Activated naive CD4-positive, alpha-beta T cell (primary cell): ENCODE measurements at places on chromosomes 2 and 18.
A peak's percentile ranks its signal among the peaks of the same experiment; 100 is the strongest.

DNA sequence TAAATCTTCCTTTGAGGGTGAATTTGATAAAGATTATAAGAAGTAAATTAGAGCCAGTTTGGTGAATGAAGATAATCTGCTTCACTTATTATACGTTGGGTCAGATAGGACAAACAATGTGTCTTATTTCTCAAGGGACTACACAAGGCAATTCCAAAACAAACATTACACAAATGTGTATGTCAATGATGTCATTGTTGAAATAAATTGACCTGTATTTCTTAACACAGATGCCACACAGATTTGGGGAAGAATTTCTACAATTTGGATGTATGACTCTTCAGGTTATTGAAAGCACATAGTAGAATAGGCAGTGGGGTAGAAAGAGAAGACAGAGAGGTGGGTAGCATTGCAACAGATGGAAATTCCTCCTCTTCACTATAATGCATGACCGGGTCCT, 6.9 kb upstream of the CRIM1 start:
- DNase-seq, result no peak

DNA sequence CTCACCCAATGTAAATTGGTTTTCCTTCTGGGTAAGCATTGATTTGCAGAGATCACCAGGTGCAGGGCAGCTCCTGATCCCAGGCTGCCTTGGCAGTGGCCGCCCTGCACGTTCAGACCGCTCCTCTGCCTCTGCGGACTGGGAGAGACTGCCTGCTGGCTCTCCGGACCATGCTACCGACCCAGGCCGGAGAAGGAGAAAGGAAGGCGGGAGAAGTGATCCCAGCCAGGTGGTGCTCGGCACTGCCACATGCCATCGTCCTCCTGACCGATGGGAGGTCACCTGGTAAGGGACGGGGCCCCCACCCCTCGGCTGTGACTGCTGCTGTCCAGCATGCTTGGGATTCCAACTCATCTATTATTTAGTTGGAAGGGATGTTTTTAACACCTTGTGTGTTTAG, 108.1 kb upstream of the POU3F3 start:
- DNase-seq, result no peak

DNA sequence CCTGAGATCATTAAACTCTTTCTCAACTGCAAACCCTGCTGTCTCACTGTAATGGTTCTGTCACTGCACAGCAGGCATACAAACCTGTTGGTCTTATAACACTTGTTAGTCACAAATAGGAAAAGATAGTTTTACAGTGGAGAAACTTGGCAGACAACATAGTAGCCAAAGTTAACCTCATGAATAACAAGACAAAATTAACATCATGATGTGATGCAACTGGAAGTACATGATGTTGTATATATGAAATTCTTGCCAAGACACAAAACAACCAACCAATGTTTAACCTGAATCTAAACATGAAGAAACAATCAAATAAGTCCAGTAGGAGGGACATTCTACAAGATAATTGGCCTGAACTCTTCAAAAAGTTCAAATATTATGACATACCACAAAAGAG, 189.3 kb downstream of the RNF152 start:
- DNase-seq, result no peak

- DNase-seq, result no peak
Measured at GRCh38 chr2:230234122-230234722, 8.7 kb downstream of the SP140 start.

DNA sequence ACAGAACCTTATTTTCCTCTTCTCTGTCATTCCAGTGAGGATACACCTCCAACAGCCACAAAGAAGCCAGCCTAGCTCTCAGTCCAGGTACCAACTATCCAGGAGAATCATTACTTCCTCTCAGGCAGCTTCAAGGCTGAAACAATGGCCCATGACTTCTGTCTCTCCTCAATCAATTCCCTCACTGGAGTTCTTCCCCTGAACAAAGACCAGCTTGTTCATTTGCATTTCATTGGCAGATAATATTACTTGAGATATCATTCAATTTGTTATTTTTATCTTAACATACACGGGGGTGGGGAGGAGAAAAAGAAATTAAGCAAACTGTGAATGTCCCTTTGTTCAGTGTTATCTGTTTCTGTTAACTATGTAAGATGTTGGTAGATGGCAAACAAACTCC, 44.0 kb downstream of the CCDC141 start:
- no peak for DNase-seq

DNA sequence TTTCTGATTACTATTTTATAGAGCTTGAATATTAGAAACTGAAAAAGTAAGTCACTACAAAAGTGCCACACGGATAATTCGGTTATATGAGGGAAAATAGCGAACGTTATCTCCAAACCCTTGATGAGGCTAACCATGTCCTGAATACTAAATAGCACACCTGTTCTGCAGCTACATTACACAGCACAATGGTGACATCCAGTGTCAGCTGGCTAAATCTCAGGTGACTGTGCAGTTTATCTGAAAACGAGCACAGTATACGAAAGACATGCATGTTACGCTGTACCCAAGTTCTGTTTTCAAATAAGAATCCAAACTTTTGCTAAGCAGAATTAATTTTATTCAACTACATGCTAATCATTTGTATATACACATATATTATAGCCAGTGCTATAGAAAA, 9.0 kb downstream of the CCDC68 start:
- DNase-seq, result no peak

- no peak for DNase-seq
Measured at GRCh38 chr18:48923746-48924629, 26.8 kb downstream of the SMAD7 start.

DNA sequence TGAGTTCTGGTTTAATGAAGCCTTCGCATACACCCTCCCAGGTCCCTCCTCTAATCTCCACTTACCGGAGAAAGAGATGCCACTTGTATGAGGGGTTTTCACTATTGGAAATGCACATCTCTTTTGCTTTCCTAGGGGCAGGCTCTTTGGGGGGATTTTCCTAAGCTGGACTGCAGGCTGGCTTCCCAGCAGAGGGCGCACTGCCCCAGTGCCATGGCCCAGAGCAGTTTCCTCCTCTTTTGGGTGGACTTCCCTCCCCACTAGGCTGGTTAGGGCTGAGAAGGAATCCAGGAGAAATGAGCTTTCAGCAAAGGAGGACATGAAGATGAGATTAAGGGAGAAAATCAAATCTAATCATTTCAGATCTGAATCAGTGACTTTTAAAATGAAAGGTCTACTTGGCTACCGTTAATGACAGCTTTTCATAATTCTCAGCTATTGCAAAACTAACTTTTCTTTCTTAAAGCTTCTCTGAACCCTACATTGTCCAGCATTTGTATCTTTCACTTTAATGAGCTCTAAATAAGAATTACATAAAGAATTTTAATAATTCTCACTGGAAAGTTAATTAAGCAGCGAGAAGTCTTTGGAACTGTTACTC, 784.1 kb upstream of the FANCL start:
- no peak for DNase-seq

DNA sequence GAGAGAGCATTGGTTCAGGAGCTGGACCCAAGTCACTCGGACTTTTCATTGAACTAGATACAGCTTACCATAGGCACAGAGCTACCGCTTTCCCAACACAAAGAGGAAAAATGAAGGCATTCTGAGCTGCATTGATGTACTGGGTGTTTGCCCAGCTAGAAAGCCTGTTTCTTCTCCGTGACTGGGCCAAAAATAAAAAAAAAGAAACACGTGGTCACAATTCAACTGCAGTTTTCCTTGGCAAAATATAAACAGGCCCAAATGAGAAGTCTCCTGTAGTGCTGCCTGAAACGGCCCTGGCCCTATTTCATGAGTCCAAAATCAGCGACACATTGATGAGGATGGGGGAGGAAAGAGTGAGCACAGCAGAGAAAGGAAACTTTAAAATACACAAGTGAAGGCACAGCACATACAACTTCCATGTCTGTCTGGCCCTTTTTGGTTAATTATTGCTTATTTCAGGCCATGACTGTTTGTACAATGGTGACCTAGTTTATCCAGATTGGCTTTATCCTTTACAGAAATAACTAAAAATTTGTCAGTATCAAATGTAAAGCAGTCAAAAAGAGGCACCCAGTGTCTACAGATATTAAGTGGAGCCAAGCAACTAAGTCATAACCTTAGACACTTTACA, 179.7 kb downstream of the ICOS start:
- no peak for DNase-seq

DNA sequence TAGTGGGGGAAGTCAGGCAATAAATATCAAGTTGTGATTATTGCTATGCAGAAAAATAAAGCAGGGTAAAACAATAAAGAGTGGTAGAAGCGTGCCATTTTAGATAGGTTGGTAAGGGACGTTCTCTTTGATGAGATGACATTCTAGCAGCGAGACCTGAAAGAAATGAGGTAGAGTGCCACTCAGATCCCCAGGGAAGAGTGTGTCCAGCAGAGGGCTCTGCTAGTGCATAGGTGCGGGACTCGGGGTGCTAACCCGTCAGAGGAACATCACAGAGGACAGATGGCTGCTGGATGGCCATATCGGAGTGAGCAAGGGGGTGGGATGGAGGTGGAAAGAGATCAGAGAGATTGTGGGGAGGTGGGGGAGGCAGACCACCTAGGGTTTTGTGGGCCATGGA, 16.3 kb upstream of the GTF2A1L start:
- no peak for DNase-seq

DNA sequence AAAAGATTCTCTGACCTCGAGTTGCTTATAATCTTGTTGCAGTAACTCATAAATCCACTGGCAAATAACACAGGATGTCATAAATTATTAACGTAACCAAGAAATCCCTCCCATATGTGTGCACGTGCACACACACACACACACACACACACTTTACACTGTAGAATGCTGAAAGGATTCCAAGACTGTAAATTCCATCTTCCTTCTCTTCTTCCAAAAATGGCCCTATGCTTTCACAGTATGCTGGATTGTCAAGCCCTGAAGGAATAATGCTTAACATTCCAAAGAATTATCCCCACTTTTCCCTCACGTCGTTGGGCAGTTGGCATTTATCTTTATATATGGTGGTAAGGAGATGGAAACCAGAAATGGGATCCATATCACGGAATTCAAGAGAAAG, 117.5 kb upstream of the CRIM1 start:
- DNase-seq, result no peak

DNA sequence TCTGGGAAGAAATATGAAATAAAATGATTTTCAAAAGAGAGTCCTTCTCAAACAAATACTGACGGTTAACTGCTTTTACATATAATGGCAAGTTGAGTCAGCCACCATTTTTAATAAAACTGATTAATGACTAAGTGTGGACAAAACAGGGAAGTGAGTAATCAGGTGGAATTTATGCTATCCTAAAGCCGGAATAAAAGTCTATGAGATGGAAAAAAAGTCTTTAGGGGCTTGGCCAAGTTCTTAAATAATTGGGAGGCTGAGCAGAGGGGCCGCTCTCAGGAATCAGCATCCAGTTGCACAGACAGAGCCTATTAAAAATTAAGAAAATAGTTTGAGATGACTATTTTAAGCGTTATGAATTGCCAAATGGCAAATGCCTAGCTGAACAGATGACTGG, 58.6 kb upstream of the AFF3 start:
- no peak for DNase-seq

GRCh38 chr2:241933179-241933911, 63.8 kb downstream of the RTP5 start:
- no peak for DNase-seq

DNA sequence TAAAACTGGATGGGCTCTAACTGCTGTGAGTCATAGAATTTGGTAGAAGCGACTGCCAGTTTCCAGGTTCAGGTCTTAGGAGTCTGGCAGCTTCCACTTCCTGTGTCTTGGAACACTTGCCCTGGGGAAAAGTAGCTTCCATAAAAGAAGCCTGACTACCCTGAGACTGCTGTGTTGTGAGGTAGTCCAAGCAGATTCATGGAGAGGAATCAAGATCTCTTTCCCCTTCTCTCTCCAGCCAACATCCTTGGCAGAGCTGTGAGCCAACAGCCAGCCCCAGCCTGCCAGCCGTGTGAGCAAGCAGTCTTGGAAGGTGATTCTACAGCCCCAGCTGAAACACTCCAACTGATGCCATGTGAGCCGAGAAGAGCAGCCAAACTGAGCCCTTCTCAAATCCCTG, 33.7 kb downstream of the SLC20A1 start:
- no peak for DNase-seq

DNA sequence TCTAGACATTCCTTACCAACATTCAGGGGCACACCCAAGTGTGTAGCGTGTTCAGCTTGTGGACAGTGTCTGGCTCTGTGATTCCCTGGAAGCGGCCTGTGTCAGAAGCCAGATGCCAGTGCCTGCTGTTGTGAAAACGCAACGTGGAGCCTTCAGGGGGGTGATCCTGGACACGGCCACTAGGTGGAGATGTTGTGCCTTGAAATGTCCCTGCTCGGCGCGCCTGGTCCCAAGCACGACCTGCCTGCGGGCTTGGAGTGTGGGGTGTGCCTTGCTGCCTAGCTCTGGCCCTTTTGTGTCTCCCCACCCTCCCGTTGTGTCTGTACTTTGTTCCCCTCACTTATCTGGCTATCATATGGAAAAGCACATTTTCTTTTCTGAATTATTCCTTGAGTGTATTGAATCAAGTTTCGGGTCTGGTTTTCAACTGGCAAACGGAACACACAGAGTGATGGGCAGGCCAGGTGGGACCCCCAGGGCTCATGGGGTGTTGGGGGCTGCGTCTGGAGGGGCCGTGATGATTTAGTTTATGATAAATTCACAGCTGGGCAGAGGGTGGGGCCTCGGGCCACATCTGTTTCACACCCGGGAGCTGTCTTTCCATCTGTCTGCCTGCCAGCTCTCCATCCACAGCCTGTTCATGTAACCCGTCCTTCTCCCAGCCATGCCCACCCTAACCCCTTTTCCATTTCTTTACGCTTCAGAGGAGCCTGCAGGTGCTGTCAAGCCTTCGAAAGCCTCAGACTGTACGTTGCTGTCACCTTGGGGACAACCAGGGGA, 95.5 kb downstream of the DYSF start:
- peak; percentile 19 for DNase-seq

DNA sequence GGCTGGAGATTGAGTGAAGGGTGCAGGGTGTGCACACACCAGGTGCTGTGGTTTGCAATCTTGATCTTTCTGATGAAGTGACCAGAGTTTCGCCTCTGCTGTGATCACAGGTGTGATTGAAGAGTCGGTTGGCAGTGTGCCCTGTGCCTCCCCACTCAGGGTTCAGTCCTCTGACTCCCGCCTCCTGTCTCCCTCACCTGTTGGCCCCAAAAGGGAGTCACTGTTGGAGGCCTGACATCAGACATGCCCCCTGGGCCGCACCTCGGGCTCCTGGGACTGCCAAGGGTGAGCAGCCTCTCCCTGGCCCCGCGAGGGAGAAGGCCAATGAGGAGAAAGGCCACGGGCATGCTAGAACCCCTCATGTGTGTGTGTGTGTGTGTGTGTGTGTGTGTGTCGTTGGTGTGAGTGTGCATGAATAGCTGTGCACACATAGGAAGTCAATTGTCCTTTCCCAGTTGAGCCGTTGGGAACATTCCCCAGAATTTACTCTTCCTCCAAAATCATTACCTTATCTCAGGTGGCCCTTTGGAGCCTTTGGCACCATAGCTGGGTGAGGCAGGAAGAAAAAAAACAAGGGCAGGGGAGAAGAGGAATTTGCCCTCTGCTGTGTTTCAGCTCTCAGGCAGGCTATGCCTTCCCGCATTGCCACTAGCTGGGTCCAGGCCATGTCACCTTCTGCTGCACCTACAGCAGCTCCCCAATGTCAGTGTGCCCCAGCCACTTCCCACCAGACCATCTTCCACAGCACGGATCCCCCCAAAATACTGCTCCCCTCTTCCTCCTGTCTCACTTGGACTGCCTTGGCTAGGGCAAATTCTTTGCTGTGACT, 78.1 kb upstream of the LAPTM4A start:
- DNase-seq, result no peak

- no peak for DNase-seq
Measured at GRCh38 chr2:46446871-46447568, 32.3 kb upstream of the TMEM247 start.
